ENCODE measurements at places on chromosomes 1 and 21. TPM values are rescaled to one million over a fixed set of nuclear protein-coding genes. Genes with fewer than 3 reads are reported as not detected.

The GBP6 gene
- not detected for total RNA-seq

- H3K36me3 ChIP-seq = peaks cover 15% of the 10 kb centered on the region
- H3K27me3 ChIP-seq = no peaks in the 10 kb centered on the region
- DNase-seq = peak; percentile 39
- no peaks in the 10 kb centered on the region for H3K4me1 ChIP-seq
- no peak overlapping the region for H3K27ac ChIP-seq
- no peak overlapping the region for H3K4me3 ChIP-seq
These were observed 16.3 kb upstream of the MTARC1 start for GRCh38 chr1:220770245-220770913.

The ATF6 gene
- 17.6 TPM for total RNA-seq

DNA sequence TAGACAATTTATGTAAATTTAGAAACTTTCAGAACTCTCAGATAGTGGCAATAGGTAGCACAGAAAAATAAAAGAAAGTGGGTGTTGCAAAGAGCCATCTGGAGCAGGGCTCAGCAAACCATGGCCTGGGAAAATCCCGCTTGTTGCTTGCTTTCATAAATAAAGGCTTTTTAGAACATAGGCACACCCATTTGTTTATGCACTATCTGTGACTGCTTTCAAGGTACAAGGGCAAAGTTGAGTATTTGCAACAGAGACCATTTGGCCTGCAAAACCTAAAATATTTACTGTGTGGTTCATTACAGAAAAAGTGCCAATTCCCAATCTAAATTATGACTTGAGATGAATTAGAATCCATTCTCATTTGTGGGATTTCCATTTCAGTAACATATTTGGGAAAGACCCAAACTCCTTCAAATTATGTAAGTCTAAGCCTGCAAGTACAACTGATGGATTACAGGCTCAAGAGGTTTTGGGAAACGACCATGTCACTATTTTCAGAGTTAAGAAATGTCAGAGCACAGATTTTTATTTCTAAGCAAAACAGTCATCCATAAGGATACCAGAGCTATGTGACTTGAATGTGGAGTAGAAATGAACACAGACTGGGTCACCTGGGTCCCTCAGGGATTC, 43.5 kb upstream of the DPT start:
- H3K27me3 ChIP-seq = no peaks in the 10 kb centered on the region
- no peaks in the 10 kb centered on the region for H3K36me3 ChIP-seq

DNA sequence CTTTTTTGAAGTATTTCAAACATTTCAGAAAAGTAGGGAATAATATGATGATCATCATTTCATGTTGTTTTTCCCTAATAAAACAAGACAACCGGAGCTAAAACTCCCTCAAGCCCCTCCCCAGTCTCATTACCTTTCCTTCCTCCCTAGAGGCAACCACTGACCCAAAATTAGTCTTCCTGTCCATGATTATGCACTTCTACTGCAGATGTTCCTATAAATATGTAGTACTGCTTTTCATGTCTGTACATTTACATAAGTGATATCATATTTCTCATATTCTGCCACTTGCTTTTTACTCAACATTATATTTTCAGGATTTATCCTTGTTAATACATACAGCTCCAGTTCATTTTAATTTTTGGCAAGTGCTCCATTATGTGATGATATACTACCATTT, 58.7 kb upstream of the GOLT1A start:
- peaks cover 24% of the 10 kb centered on the region for H3K4me1 ChIP-seq
- DNase-seq = no peak
- H3K27ac ChIP-seq = no peak overlapping the region
- no peaks in the 10 kb centered on the region for H3K27me3 ChIP-seq
- peaks cover 27% of the 10 kb centered on the region for H3K36me3 ChIP-seq

The NCF2 gene
- 4.8 TPM for total RNA-seq

DNA sequence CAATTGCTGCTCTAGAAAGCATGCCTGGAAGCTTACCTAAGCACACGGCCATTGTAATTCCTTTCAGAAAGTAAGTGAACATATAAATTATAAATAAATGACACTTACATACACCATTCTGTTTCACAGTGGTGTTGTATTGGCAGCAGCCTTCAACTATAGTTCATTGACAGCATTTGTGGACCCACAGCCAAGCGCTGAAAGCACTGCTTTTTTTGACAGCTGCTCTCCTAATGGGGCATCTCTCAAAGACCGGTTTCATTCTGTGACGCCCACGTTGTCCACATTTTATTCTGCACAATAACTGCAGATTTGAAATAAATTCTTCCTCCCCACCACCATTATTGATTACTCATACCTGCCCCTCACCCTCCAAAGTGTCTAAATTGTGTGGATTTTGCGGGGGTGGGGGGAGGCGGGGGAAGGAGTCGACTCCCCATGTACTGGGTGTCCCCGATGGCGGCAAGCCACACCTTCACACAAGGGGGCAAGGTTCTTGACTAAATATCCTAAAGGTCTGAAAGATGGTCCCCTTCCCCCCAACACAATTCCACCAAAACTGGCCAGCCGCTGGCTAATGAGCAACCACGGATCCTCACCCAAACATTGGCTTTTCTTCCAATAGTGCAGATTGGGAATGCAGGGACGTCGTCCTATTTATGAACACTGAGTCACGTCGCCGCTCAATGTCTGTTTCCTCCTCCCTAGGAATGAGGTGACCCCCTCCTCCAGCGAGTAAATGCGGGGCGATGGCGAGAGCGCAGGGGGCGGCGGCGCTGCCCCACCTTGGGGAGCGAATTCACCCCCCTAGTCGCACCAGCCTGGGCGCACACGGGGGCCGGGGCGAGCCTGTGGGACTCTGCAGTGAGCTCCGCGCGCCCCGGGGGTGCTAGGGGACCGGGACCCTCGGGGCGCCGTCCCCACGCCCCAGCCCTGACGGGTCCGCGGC, 960 bp downstream of the RCAN1 start:
- no peaks in the 10 kb centered on the region for H3K27me3 ChIP-seq
- H3K4me1 ChIP-seq = peaks cover 17% of the 10 kb centered on the region
- H3K27ac ChIP-seq = peak overlapping the region; percentile 83
- no peak for DNase-seq

DNA sequence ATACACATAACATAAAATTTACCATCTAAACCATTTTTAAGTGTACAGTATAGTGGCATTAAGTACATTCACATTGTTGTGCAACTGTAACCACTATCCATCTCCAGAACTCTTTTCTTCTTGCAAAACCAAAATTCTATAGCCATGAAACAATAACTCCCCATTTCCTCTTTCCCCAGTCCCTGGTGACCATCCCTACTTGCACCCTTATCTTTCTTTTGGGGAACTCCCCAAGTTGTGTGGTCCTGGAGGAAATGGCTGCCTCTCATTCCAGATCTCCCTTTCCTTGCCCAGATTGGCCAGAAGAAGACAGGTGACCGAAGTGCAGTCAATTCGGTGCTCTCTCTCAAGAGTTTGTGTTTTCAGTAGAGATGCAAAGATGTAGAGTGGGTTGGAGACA, 389.6 kb upstream of the C1orf87 start:
- H3K27ac ChIP-seq = no peak overlapping the region
- H3K4me1 ChIP-seq = no peaks in the 10 kb centered on the region
- H3K27me3 ChIP-seq = no peaks in the 10 kb centered on the region

DNA sequence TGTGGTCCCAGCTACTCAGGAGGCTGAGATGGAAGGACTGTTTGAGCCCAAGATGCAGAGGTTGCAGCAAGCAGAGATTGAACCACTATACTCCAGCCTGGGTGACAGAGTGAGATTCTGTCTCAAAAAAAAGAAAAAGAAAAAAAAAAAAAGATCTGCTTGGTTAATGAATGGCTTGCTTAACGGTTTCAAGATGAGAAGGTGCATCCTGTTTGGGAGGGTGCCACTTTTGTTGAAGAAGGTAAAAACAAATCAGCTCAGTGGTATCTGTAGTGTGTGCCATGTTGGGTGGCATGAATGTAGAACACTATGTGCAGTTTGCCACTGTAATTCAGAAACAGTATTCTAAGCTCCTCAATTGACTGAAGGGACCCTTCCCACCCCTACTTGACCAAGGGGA, 94.9 kb upstream of the ETV3 start:
- DNase-seq = no peak
- no peak overlapping the region for H3K4me3 ChIP-seq
- peaks cover 12% of the 10 kb centered on the region for H3K27me3 ChIP-seq
- H3K27ac ChIP-seq = no peak overlapping the region
- H3K36me3 ChIP-seq = no peaks in the 10 kb centered on the region
- no peaks in the 10 kb centered on the region for H3K4me1 ChIP-seq

DNA sequence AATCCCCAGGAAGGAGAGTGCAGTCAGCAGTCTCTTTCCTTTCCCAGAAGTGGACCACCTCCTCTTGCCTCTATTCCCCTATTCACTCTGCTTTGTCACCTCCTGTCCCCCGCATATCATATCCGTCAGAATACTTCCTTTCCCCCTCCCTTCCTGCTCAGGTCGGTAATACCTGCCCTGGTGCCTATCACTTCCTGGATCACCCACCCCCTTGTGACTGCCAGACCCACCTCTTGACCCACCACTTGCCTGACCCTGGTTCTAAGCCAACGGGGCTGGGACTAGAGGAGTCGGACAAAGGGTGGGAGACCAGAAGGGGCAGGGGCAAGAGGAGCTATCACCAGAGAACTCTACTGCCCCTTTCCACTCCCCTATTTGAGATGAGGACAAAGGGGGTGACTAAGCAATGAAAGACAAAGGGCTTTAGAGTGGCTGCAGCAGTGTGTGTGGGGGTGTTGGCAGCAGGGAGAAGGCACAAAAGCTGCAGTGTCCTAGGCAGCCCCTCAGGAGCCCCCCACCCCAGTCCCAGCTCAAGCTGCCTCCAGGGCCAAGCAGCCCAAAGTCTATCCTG, 1.7 kb upstream of the ADAMTS4 start:
- peaks cover 87% of the 10 kb centered on the region for H3K4me1 ChIP-seq
- H3K27me3 ChIP-seq = no peaks in the 10 kb centered on the region
- H3K27ac ChIP-seq = peak overlapping the region; percentile 98
- no peak for DNase-seq
- no peak overlapping the region for H3K4me3 ChIP-seq
- peaks cover 4% of the 10 kb centered on the region for H3K36me3 ChIP-seq

- no peak for DNase-seq
- H3K36me3 ChIP-seq = no peaks in the 10 kb centered on the region
- H3K27me3 ChIP-seq = peaks cover 19% of the 10 kb centered on the region
- H3K4me1 ChIP-seq = no peaks in the 10 kb centered on the region
- no peak overlapping the region for H3K27ac ChIP-seq
- H3K4me3 ChIP-seq = no peak overlapping the region
These were observed 31.0 kb downstream of the LHX4 start for GRCh38 chr1:180261030-180261429.

DNA sequence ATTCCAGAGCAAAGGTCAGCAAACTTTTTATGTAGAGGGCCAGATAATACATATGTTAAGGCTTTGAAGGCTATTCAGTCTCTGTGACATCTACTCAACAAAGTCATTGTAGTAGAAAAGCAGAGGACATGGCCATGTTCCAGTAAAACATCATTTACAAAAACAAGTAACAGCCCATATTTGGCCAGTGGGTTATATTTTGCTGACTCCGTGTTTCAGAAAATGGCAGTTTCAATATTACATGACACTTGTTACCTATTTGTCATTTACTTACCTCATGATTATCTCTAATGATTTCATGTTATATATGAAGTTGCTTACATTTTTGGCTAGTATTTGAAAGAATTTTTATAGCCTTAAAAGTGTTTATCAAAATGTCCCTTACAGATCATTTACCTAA, 117.4 kb upstream of the B3GALT2 start:
- no peak overlapping the region for H3K27ac ChIP-seq
- no peaks in the 10 kb centered on the region for H3K4me1 ChIP-seq
- H3K36me3 ChIP-seq = no peaks in the 10 kb centered on the region

The HES4 gene
- 66.5 TPM for total RNA-seq

DNA sequence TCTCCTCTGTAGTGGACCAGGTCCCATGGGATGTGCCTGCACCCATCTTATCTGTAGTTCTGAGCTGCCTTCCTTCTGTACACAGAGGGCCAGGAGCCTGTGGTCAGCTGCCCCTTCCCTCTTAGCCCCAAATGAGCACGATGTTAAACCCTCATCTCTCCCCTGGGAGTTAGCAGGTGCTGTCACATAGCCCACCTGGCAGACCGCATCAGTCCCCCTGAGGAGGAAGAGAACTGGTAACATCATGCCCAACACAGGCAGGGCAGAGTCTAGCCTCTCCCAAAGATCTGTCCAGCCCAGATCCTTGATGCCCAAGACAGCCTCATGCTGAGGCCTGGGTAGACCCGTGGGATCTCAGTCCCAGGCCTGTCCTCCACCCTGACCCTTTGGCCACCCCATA, 4.7 kb downstream of the TIE1 start:
- H3K36me3 ChIP-seq = peaks cover 9% of the 10 kb centered on the region
- H3K27me3 ChIP-seq = no peaks in the 10 kb centered on the region
- peak; percentile 16 for DNase-seq
- no peak overlapping the region for H3K4me3 ChIP-seq
- peaks cover 24% of the 10 kb centered on the region for H3K4me1 ChIP-seq
- no peak overlapping the region for H3K27ac ChIP-seq

The LHX8 gene
- not detected for total RNA-seq

- peaks cover 44% of the 10 kb centered on the region for H3K27me3 ChIP-seq
- H3K4me1 ChIP-seq = peaks cover 13% of the 10 kb centered on the region
- H3K36me3 ChIP-seq = no peaks in the 10 kb centered on the region
- peak within 1 kb of the TSS; percentile 43 for H3K4me3 ChIP-seq
- DNase-seq = no peak
- no peak within 1 kb of the TSS for H3K27ac ChIP-seq
These were observed at the start of gene NKAIN1 for GRCh38 chr1:31239653-31240241. NKAIN1 (minus strand) TSS chr1:31239887; CDS start chr1:31239547, 340 bp downstream.

DNA sequence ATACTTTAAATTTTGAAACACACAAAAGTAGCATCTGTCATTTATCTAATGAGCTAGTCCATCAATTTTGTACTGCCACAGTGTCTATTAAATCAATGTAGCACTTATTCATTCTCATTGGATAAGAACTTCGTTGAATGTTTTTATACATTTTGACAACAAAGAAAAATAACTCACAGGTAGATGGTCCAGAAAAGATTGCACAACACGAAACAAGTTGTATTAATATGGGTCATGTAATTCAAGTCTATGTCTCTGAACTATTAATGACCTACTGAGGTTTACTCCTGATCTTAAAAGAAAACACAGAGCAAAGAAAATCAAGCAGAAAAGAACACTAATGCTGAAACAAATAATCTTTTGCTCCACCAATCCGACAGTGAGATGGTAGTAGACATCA, 15.3 kb downstream of the HP1BP3 start:
- H3K27me3 ChIP-seq = no peaks in the 10 kb centered on the region
- no peak overlapping the region for H3K27ac ChIP-seq
- H3K4me1 ChIP-seq = no peaks in the 10 kb centered on the region
- no peak overlapping the region for H3K4me3 ChIP-seq
- H3K36me3 ChIP-seq = no peaks in the 10 kb centered on the region

GRCh38 chr1:53259932-53260331, 21.6 kb upstream of the MAGOH start:
- no peak for DNase-seq
- no peak overlapping the region for H3K27ac ChIP-seq
- H3K36me3 ChIP-seq = peaks cover 4% of the 10 kb centered on the region

All from heart left ventricle (tissue), 16 donors.